Nephron progenitor cell (in vitro differentiated cells): ENCODE measurements at places on chromosomes 7 and 10.

DNA sequence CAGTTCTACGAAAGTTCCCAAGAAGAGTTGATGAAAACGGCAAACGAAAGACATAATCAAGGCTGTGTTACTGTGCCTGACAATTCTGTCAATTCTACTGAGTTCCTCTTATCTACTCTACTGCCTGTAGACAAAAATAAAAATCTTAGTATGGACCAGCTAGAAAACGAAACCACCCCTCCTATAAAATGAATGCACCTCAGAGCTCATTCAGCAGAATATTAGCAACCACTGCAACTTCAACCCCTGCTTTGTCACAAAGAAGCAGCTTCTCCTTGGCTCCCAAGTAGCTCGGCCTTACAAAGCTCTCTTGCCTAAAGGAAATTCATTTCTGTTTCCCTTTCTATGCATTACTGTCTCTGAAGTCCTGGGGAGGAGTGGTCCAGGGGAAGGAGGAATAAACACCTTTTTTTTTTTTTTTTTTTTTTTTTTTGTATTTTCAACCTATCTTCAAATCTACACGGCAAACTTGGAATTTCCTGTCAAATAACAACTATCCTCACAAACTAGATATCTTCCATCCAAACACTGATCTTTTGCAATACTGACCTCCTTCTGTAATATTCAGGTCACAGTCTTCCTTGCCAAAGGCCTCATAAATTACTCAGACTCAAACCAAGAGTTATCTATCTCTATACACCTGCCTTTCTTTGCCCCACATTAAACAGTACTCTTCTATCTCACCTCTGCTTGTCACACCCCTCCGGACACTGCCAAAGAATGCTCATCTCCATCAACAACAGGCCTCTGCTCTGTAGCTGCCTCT is 74.3 kb downstream of the GLI3 start:
- peak overlapping the region; percentile 82 for H3K27ac ChIP-seq
- peaks cover 4% of the 10 kb centered on the region for H3K27me3 ChIP-seq
- peaks cover 36% of the 10 kb centered on the region for H3K36me3 ChIP-seq
- peaks cover 62% of the 10 kb centered on the region for H3K4me1 ChIP-seq
- peak overlapping the region; percentile 18 for H3K4me3 ChIP-seq
- no peak for DNase-seq

- no peak overlapping the region for H3K4me3 ChIP-seq
- H3K36me3 ChIP-seq = no peaks in the 10 kb centered on the region
- H3K27me3 ChIP-seq = peaks cover 9% of the 10 kb centered on the region
- no peak for DNase-seq
- no peak overlapping the region for H3K27ac ChIP-seq
Measured at GRCh38 chr7:142935941-142936565, 2.5 kb upstream of the TRPV5 start.

DNA sequence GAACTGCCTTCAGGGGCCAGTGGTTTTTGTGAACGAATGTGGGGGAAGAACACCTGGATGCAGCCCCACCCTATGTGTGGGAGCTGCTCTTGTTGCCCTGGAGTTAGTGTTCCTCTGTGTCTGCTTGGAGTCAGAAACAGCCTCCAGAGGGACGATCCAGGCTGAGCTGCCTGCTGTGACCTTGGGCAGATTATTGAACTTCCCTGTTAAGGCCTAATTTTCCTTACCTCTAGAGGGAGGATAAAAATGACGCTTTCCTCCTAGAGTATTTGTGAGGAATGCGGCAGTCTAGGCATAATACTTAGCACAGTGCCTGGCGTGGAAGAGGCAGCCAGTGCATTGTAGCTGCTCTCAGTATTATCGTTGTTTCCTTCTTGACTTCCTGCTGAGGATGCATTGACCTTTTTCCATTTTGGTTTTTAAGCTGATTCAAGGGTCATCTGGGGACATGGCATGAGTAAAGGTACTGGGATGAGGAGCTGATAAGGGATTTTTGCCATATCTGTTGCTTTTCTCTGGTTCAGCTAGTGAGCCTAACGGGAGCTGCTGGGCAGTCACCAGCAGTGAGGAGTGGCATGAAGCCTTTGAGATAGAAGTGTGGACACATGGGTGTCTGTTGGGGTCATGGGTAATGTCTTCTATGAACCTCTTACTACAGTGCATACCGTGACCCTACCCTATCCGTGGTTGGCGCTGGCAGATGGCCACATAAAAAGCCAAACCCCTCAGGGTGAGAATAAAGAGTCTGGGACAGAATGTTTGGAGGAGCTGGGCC is 6.4 kb downstream of the ZFYVE27 start:
- H3K4me1 ChIP-seq = peaks cover 35% of the 10 kb centered on the region
- peaks cover 73% of the 10 kb centered on the region for H3K36me3 ChIP-seq
- peaks cover 2% of the 10 kb centered on the region for H3K27me3 ChIP-seq

DNA sequence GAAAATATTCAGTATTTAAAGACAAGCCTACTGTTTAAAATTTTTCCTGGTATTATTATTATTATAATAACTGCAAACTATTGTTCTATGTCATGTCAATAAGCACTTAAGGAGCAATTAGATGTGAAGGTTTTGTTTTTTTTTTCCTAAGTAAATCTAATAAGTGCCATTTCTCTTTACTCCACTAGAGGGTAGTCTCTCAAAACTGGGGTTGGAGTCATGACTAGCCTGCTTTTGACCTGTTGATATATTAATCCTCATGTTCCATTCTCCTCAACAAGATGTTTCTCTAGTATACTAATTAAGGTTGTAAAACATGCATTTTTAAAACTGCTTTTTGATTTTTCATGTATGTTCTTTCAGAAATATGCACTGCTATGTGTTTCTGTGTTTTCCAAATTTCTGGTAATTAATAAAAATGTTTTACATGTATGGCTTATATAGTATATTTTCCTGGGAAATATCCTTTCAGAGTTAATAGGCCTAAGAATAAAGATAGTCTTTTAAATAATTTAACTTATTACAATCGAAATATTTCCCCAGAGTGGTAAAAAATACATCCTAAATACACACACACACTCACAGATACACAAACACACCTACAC is 1.0 kb upstream of the LRRN3 start:
- peaks cover 40% of the 10 kb centered on the region for H3K4me1 ChIP-seq
- no peak overlapping the region for H3K4me3 ChIP-seq
- H3K27ac ChIP-seq = no peak overlapping the region
- H3K27me3 ChIP-seq = no peaks in the 10 kb centered on the region

- H3K4me1 ChIP-seq = peaks cover 25% of the 10 kb centered on the region
- DNase-seq = peak; percentile 43
- H3K27me3 ChIP-seq = no peaks in the 10 kb centered on the region
- peak overlapping the region; percentile 93 for H3K4me3 ChIP-seq
- H3K27ac ChIP-seq = peak overlapping the region; percentile 90
Measured at GRCh38 chr7:5419539-5420066, 4.0 kb downstream of the TNRC18 start.

- H3K4me3 ChIP-seq = no peak overlapping the region
- H3K27ac ChIP-seq = no peak overlapping the region
- peaks cover 25% of the 10 kb centered on the region for H3K27me3 ChIP-seq
- no peak for DNase-seq
Measured at GRCh38 chr10:132281915-132282666, 25.7 kb downstream of the STK32C start.
